AML-193 (cell line): ENCODE measurements at places on chromosomes 6 and 20.
A peak's percentile ranks its signal among the peaks of the same experiment; 100 is the strongest.

- DNase-seq = no peak
Measured at GRCh38 chr20:33811776-33812151, 616 bp downstream of the CHMP4B start.

DNA sequence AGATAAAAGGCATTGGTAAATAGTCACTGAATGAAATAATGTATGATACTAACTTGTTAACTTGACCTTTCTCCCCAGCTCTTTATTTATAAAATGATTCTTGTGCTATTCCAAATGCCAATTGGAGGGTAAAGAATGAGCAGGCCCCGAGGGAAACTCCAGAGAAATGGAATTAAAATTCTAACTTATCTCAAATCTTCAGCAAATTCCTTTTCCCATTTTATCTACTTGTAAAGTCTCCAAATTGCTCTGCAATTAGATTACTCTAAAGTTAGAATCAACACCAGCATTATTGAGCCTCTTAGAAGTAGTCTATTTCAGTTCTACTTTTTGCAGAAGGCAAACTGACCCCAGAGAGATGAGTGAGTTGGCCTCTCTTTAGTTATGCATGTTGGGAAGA lies 165.9 kb upstream of the PREP start:
- no peak for DNase-seq

DNA sequence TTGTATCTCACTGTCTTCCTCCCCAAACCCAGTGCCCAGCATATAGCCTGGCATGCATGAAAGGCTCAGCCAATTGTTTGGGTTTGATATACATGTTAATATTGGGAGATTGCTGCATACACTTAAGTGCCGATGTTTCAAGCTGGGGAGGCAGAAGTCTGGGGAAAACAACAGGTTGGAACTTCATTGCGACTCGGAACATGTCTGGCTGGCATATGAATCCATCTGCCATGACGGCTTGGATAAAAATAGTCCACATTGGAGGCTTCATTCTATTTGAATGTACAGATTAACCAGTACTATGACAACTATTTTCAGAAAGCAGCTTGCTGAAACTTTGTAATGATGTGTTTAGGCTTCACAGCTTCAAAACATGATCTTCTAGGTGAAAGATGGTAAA lies 261.0 kb downstream of the CDH26 start:
- DNase-seq = no peak

- DNase-seq = peak; percentile 65
Measured at GRCh38 chr6:74115674-74116073, 419.7 kb downstream of the CD109 start.

GRCh38 chr20:32516583-32517517 lies 68.3 kb downstream of the NOL4L start:
- DNase-seq = no peak

DNA sequence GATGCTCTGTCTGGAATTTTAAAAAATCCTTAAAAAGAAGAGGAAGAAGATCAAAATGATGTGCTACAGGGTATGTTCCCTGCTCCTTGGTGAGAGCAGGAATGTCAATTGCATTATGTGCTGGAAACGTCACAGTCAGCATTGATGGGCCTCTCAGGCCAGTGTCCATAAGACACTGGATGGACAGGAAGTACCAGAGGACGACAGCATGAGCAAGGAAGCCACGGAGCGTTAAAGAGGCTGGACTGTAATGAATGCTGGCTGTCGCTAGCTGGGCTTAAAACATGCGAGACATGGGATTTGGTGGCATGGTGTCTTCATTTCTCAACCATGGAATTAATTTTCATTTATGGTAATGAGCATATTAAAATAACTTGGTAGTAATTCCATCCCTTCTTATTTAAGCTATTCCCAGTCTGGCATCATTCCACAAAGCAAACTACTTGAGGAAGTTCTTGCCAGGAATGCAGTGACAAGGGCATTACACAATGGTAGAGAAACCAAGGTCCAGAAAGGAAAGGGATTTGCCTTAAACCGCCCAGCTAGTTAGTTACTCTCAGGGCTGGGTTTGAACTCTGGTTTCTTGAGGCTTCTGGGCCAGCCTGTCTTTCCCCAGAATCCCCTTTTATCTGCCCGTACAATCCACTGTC lies 166.6 kb upstream of the SOX4 start:
- DNase-seq = no peak

GRCh38 chr6:82217018-82217586 lies 30.4 kb downstream of the IBTK start:
- DNase-seq = no peak
